Placental epithelial cell (primary cell): ENCODE measurements at places on chromosomes 1 and 21. TPM values are rescaled to one million over a fixed set of nuclear protein-coding genes. Genes with fewer than 3 reads are reported as not detected.

The NMNAT2 gene
- total RNA-seq: under 0.01 and 0.11 TPM in 2 replicates

The CADM3 gene
- not detected in 2 replicates for total RNA-seq

The SERPINC1 gene
- not detected in 2 replicates for total RNA-seq

The CTSK gene
- total RNA-seq: 0.76 and 2.7 TPM in 2 replicates

The S100B gene
- 0.22 TPM in 1 of 2 replicates, not detected in the other for total RNA-seq

The BLZF1 gene
- total RNA-seq: 25.5 and 36.3 TPM in 2 replicates

The AGRN gene
- 149 and 219 TPM in 2 replicates for total RNA-seq

The SHISA4 gene
- total RNA-seq: 17.9 and 18.1 TPM in 2 replicates

The TNFRSF4 gene
- total RNA-seq: not detected in 2 replicates

The SWT1 gene
- total RNA-seq: 4.8 and 7.5 TPM in 2 replicates

The MAST2 gene
- 21.9 and 39.7 TPM in 2 replicates for total RNA-seq

The CRNN gene
- total RNA-seq: not detected in 2 replicates

The PAPPA2 gene
- total RNA-seq: under 0.01 and 1.1 TPM in 2 replicates

The AADACL3 gene
- total RNA-seq: not detected in 2 replicates

The SLAMF9 gene
- 4.7 and 6.8 TPM in 2 replicates for total RNA-seq

The CYP4X1 gene
- 0.43 TPM in 1 of 2 replicates, not detected in the other for total RNA-seq

The TBX19 gene
- total RNA-seq: 1.5 and 3.1 TPM in 2 replicates

The NR1I3 gene
- total RNA-seq: not detected in 2 replicates

The ZYG11A gene
- total RNA-seq: 0.76 and 2.0 TPM in 2 replicates

The CTSS gene
- 0.65 and 1.2 TPM in 2 replicates for total RNA-seq

The SPRR4 gene
- total RNA-seq: not detected in 2 replicates

The NPPB gene
- total RNA-seq: not detected in 2 replicates

The WLS gene
- total RNA-seq: 9.4 and 18.7 TPM in 2 replicates

The LCE2C gene
- not detected in 2 replicates for total RNA-seq

The TXNIP gene
- 161 and 941 TPM in 2 replicates for total RNA-seq

The SHE gene
- under 0.01 TPM in 2 replicates for total RNA-seq

The C1QTNF12 gene
- total RNA-seq: 0.79 and 1.7 TPM in 2 replicates

The DIP2A gene
- 41.4 and 55.4 TPM in 2 replicates for total RNA-seq

The C8A gene
- total RNA-seq: not detected in 2 replicates

The HES3 gene
- not detected in 2 replicates for total RNA-seq

The ROR1 gene
- 45.5 and 97.8 TPM in 2 replicates for total RNA-seq

The TSPAN1 gene
- 2.0 and 8.6 TPM in 2 replicates for total RNA-seq

The GPR25 gene
- total RNA-seq: not detected in 2 replicates

The ZP4 gene
- 0.65 and 0.79 TPM in 2 replicates for total RNA-seq

The OR2W3 gene
- 1.6 and 6.2 TPM in 2 replicates for total RNA-seq

The BRDT gene
- total RNA-seq: not detected in 2 replicates

The B3GALNT2 gene
- total RNA-seq: 25.1 and 34.7 TPM in 2 replicates

The SFN gene
- total RNA-seq: 146 and 266 TPM in 2 replicates

The RORC gene
- total RNA-seq: not detected in 2 replicates

The OLIG2 gene
- not detected in 2 replicates for total RNA-seq

The SPOCD1 gene
- total RNA-seq: 0.54 and 0.79 TPM in 2 replicates

The FGR gene
- total RNA-seq: under 0.01 TPM in 1 of 2 replicates, not detected in the other
